BE2C (cell line): ENCODE measurements at places on chromosomes 3 and 15.

GRCh38 chr15:66834881-66835878 is 133.1 kb downstream of the SMAD6 start:
- DNase-seq: no peak

GRCh38 chr3:190192739-190193138 is 72.0 kb upstream of the P3H2 start:
- no peak for DNase-seq

GRCh38 chr15:89654847-89655805 is at the start of gene KIF7:
KIF7 (minus strand) TSS chr15:89655467; CDS start chr15:89652930, 2,537 bp downstream.
- peak; percentile 65 for DNase-seq

- peak; percentile 22 for DNase-seq
Measured at GRCh38 chr3:181326637-181327223, 337.2 kb upstream of the DNAJC19 start.

DNA sequence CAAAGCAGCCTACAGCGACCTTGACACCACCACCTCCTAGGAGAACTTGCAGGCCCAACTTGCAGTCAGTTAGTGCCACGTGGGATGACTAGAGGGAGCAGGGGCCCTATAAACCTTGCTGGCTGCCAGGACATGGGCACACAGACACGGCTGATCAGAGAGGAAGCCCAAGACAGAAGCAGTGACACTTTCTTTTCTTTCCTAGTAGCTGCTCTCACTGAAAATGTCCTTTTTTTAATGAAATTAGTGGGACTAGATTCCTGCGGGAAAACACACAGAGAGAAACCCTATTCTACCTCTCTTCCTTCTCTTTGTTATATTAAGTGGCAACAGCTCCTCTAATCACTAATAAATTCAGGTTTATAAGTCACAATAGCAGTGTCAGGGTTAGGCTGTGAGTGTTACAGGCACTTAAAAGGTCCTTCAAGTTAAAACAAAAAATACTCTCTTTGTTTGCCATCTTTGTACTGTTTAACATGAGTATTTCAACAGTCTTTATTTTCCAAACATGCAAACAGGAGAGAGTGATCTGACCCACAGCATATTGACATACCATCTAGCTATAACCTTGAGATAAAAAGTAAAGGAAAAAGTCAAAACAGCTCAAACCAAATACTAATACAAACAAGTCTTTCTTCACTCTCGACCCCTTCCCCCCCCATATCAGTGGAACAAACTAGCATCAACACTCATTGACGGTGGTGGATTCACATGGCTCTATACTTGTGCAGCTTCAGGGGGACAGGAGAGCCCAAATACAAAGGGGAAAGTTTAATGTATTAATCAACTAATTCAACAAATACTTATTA is 2.1 kb upstream of the TMEM212 start:
- no peak for DNase-seq

- no peak for DNase-seq
Measured at GRCh38 chr15:80773792-80774352, 5.3 kb upstream of the CEMIP start.

DNA sequence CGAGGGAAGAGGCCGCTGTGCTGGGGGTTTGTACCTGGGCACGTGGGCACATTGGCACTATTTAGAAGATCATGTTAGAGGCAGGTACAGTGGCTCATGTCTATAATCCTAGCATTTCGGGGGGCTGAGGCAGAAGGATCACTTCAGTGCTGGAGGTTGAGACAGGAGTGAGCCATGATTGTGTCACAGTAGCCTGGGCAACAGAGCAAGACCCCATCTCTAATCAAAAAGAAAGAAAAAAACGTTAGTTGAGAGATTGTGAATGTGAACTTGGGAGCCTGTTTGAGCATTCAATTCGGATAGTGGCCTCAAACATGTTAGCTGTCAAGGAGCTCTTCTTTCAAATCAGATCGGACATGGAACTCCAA is 36.6 kb downstream of the IDH2 start:
- DNase-seq: no peak

DNA sequence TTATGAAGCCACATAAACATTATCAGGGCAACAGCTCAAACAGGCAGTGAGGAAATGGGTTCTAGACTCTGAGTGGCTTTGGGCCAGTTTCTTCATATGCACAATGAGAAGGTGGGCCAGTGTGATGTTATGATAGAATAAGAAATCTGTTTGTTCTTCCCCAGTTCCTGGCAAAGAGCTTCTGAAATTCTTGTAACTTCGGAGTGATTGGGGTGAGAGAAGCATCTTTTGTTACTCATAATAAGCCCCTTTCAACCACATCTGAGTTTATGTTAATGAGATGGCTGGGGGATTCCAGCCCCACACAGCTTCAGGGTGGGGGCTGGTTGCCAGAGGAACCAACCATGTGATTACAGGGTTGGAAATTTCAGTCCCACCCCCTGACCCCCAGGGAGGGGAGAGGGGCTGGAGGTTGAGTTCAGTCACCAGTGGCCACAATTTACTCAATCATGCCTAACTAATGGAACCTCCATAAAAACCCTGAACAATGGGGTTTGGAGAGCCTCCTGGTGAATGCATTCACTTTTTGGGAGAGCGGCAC is 57.0 kb upstream of the FRMD4B start:
- no peak for DNase-seq
